ENCODE measurements at places on chromosomes 4 and X. TPM values are rescaled to one million over a fixed set of nuclear protein-coding genes. Genes with fewer than 3 reads are reported as not detected.

DNA sequence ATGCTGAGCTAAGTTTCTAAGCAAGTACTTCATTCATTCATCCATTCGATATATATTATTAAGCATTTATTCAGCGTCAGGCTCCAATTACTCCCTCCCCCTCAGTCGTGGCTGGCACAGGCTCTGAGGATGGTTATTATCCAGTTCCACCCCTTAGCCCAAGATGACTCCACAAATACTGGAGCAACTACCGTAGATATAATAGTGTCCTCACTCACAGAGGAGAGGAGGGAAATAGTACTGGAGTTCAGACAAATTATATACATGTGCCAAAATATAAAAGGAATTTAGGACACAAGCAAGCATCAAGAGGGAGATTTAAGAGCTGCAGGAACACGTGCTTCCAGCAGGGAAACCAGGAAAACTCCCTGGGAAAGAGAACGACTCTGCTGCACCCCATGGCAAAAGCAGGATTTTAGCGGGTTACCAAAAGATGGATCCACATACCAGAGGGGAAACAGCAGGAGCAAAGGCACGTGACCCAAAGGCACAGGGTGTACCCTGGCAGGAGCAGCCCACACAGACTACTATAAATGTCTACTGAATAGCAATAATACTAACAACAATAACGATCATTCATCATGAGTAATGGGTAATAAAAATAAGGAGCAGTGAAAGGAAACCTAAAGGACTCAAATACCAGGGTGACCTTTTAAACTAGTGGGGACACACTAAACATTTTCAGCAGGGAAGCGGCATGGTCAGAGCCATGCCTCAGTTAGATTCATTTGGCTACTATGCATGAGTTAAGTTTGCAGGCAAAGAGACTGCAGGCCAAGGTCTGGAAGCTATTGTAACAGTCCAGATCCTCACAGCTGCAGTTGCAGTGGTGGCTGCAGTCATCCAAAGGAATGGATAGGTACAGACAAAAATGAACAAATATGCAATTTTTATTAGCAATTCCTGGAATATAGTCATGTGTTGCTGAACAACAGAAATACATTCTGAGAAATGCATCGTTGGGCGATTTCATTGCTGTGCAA is 153.7 kb downstream of the APBB2 start:
- DNase-seq = no peak

DNA sequence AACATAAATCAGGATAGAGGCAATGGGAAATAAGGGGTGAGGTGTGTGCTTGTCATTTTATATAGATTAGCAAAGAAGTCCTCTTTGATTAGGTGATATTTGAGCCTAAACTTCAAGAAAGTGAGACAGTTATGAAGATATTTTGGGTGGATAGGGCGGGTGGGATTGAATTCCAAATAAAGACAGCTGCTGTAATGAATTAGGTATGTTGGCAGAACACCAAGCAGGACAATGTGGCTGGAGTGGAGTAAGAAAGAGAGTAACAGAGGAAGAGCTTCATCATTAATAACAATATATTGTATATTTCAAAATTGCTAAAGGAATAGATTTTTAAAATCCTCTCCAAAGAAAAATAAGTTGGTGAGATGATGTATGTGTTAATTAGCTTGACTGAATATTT is 91.0 kb upstream of the CENPE start:
- DNase-seq = no peak

DNA sequence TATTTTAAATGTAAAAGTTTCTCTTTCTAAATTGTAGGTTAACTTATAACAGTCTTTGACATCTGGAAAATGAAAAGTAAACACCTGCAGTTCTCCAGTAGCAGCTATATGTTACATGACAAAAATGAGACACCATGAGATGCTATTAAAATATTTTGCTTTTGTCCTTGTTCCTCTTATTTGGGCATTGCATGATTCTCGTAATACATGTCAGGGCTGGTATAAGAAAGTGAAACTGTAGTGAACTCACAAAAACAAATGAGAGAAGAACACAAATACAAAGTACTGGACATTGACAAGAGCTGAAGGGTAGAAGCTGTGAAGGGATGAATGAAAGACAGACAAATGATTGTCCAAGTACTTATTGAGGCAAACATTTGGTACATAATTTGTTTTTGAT is 9.0 kb downstream of the GK2 start:
- no peak for DNase-seq

GRCh38 chrX:70132877-70133302 is 357 bp upstream of the IGBP1 start:
- DNase-seq = no peak

DNA sequence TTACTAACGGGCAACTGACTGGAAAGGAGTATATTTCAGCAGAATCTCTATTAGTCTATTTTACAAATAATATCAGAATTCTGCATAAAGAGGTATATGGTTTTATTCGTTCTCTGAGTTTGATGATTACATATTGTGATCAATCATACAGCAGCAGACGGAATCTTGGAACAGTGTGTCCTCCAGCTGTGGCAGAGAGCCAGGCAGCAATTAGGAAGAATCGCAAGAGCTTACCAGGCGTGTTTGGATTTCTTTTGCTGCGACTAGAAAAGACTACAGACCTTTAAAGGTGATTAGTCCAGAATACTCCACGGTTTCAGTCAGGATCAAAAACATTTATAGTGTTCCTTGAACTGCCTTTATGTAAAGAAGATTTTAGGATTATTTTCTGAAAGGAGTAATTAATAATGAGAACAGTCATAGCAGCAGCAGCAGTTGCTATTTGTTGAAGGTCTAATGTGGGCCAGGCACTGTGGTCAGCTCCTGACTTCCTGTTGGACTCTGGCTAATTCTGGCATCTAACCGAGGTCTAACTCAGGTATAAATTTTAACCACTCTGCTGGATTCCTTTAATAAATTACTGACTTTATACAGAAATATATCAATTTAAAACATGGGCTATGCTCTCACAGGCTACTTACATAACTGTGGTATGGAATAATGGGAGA is 225.3 kb upstream of the CXorf66 start:
- no peak for DNase-seq

DNA sequence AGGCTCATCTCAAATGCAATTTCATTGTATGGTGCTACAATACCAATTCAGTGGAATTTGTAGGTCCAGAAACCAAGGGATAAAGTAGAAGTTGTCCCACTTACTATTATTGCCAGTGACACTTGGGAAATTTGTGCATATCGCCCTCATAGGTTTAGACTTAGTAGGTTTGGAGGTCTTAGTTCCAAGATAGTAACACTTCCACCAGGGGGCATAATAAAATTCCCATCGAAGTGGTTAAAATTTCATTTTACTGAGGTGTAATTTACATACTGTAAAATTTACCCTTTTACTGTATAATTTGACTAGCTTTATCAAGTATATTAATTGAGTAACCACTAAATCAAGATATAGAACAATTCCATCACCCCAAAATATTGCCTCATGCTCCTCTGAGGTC is 174.6 kb downstream of the INPP4B start:
- no peak for DNase-seq

- no peak for DNase-seq
Measured at GRCh38 chr4:11418610-11419009, 10.1 kb downstream of the HS3ST1 start.

DNA sequence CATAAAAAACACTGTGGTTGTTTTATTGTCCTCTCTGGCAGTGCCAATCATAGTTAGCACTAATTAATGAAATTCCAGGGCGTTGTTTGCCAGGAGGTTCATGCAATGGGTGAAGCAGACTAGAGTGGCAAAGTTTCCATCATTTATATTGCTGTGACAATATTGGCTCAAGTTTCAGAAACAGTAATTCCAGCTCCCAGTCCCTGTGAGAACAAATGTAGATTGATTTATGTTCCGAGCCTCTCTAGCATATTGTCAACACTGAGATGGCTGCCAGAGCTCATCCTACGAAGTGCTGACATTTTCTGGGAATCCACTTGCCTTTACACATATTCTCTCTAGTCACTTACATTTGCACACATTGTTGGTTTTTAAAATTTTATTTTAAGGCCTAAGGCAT is 440.0 kb upstream of the IGFBP7 start:
- DNase-seq = no peak

DNA sequence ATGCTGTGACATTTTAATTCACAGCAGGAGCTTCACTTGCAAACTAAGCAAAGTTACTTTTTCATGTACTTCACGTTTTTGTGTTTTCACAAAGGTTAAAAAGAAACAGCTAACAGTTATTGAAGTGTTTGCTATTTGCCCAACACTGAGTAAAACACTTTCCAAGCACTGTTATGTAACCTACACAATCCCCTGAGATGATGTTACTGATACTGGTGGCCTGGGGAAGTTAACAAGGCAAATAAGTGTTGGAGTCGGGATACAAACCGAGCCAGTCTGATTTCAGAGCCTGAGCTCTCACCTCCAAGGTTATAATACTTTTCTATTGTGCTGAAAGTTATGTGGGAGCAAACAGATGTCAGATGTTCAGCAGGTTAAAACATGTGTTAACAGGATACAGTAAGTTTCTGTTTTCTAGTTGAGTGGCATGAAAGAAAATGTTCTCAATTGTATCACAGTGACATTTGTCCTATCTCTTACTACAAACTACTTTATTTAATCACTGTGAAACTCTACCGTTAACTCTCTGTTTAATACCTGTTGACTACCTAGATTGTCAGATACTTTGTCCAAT is 3.9 kb upstream of the CXCL13 start:
- DNase-seq = no peak

GRCh38 chr4:109990261-109991257 is 77.9 kb downstream of the EGF start:
- DNase-seq = no peak

DNA sequence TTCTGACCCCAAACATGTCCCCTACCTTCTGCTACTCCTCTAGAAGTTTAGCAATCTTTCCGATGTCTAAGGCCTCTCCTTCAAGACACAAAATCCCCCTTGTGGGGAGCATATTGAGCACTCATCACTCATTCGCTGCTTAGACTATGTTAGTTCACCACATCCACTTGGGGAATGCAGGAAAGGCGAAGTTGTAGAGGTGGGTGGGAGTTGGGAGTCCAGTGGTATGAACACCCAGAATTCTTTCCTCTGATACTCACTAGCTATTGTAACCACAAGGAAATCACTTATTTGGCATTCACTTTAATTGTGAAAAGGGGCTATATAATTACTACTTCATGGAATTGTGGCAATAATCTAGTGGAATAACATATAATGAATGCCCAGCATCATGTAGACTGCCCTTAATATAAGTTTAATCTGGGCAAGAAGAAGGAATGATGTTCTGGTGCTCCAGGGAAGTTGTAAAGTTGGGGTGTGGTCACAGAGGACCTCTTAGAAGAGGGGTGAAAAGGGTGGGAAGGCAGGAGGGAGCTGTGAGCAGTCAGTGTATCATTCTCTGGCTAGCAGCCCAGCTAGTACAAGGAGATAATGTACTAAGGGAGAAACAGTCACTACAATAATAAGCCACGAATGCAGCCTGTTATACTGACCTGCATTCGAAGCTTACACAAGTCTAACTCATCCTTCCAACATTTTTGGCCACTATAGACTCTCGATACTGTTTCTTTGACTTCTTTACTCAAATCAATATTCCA is 468.2 kb upstream of the DIPK2B start:
- DNase-seq = no peak

DNA sequence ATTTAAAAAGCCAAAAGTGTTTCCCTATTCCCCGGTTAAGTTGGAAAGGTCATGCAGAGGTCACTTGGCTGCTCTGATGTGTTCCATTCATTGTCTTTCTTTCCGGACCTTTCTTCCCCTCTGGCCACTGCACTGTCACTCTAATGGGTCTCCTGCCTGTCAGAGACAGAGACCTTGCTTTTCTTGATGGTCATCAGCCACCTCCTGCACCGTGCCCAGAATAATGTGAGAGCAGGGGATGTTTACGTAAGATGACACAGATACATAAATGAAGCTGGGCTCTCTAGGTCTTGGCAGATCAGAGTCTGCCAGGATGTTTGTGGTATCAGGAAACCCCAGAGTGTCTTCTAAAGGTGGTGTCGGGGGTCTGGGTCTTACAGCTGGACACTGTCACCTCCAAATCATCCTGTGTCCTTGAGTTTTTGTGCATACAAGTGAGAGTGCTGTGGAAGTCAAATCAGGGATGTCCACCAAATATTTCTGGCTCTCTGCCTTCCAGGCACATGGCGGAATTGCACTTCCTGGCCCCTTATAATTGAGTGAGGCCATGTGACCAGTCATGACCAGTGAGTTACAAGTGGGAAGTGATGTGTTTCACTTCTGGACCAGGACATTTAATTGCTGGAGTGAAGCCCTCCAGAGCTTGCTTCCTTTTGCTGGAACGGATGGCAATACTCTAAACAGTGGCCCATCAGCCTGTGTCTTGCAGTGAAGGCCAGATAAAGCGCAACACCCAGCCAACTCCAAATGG is 130.6 kb upstream of the ATP6AP2 start:
- DNase-seq = no peak

- no peak for DNase-seq
Measured at GRCh38 chr4:140157341-140157740, 3.4 kb upstream of the MAML3 start.

DNA sequence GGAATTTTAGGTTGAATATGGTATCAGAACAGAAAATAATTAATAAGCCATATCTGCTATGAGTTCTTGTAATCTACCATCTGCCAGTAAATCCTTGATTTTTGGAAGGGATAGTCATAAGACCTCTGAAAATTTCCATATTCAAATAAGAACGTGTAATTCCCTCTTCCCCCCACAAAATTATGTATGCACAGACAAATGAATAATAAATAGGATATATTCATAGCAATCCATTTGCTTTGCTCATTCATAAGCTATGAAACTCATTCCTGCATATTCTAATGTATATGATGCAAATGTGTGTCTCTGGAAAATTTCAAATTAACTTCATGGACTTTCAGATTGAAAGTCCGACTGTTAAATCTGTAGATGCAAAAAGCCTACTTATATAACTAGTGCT is 833.1 kb upstream of the GRID2 start:
- no peak for DNase-seq

- no peak for DNase-seq
Measured at GRCh38 chr4:81921751-81922159, 450.0 kb upstream of the RASGEF1B start.

GRCh38 chr4:173857828-173858227 is 327.8 kb upstream of the HAND2 start:
- no peak for DNase-seq

DNA sequence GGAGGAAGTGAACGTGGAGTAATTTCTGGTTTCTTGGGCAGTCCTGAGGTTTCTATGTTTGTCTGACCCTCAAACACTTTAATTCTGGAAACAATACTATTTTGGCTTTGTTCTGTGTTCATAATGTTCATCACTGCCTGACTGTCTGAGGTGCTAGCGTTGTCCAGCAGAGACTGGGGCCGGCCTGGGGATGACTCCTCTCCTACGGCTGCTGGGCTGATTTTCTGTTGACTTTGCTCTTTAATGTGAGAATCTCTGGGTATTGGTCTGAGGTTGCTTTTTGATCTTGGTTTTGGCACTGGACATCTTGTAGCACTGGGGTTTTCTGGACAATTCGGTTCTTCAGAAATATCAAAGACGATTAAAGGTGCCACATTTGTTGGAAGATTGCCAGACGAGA is 75.8 kb downstream of the RPS3A start:
- no peak for DNase-seq

- DNase-seq = no peak
Measured at GRCh38 chrX:106932492-106932923, 12.3 kb downstream of the CLDN2 start.

GRCh38 chr4:151163855-151164254 is 64.4 kb downstream of the RPS3A start:
- DNase-seq = no peak

- DNase-seq = no peak
Measured at GRCh38 chrX:32116047-32116446, 1044.2 kb upstream of the FTHL17 start.

Gene CLCN5
- total RNA-seq = 4.4 TPM

Gene BMPR1B
- not detected for total RNA-seq

Gene PTTG2
- not detected for total RNA-seq

Gene SPATA4
- total RNA-seq = not detected

Gene ZNF732
- not detected for total RNA-seq

All from activated T-cell treated with anti-CD3 and anti-CD28 coated beads, Interleukin-2, amount 50 U/mL, for 4 hours (primary cell).